NCI-H510A (cell line): ENCODE measurements at places on chromosomes 7 and 10.
A peak's percentile ranks its signal among the peaks of the same experiment; 100 is the strongest.

DNA sequence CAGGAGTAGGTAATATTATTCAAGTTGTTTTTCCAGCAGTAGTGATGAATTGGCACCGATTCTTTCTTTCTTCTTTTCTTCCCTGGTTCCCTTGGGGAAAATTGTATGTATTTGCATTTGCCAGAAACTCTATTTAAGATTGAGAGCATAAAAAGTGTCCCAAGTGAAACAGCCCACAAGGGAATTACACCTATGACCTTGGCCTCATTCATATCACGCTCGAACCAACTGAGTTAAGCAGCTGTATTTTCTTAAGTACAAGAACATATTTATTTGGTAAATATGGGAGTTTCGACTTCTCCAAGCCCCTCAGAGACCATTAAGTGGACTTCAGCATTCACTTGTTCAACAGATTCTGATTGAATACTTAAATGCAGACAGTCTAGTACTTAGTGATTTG is 54.1 kb upstream of the MET start:
- DNase-seq, result no peak

DNA sequence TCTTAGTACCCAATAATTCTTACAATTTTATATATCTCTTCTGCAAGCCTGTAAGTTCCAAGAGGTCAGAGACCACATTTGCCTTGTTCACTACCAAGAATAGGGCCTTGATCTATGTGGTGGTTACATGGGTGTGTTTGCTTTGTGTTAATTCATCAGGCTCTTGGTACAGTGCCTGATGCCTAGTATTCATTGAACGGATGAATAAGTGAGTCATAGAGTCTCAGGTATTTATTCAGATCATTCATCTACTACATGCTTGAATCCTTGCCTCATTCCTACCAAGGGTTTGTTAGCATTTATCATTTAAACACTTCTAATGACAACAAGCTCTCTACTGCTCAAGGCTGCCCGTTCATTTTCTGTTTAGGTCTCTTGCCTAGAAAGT is 11.3 kb upstream of the SGPL1 start:
- DNase-seq, result no peak

- no peak for DNase-seq
Observed at GRCh38 chr10:58275908-58276307, 6.9 kb downstream of the CISD1 start.

GRCh38 chr7:50492770-50493519 is 42.8 kb upstream of the FIGNL1 start:
- DNase-seq, result no peak

DNA sequence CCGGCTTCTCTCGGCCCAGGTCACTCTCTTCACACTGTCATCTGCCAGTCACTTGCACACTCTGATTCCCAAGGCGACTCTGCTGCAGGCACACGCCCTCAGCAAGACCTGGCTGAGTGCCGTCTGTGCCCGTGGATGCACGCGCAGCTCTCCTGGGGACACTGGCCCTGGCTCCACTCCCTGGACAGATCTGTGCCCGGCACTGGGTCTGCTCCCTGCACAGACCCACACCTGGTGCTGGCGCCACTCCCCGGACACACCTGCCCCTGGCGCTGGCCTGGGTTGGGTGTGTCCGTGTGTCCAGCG is 133.2 kb downstream of the DNAJB6 start:
- DNase-seq, result no peak

- DNase-seq, result no peak
Observed at GRCh38 chr7:91162436-91162835, 101.8 kb upstream of the FZD1 start.

- DNase-seq, result no peak
Observed at GRCh38 chr10:110376767-110377160, 72.0 kb upstream of the SMNDC1 start.

DNA sequence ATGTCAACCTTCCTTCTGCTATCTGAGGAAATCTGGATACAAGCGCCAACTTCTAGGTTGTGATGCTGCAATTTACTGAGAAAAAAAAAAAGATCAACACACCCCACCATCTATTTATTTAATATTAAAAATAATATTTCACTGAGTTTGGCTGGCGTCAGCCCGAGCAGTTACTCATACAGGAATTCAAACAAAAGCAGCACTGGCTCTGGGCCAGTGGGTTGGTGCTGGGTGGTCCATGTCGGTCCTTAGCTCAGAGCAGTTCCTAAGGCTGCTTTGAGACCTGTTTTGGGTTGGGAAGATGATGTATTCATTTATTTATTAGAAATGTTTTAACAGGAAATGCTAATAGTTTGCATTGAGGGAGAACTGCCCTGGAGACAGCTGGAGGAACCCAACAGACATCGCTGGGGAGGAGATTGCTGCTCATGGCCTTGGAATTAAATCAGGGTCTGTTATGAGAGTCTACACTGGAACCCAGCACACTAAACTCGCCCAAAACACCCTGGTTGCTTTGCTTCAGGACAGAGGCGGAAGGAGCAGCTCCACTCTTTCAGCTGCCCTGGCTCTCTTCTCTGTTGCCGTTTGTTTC is 36.3 kb upstream of the GOT1 start:
- no peak for DNase-seq

DNA sequence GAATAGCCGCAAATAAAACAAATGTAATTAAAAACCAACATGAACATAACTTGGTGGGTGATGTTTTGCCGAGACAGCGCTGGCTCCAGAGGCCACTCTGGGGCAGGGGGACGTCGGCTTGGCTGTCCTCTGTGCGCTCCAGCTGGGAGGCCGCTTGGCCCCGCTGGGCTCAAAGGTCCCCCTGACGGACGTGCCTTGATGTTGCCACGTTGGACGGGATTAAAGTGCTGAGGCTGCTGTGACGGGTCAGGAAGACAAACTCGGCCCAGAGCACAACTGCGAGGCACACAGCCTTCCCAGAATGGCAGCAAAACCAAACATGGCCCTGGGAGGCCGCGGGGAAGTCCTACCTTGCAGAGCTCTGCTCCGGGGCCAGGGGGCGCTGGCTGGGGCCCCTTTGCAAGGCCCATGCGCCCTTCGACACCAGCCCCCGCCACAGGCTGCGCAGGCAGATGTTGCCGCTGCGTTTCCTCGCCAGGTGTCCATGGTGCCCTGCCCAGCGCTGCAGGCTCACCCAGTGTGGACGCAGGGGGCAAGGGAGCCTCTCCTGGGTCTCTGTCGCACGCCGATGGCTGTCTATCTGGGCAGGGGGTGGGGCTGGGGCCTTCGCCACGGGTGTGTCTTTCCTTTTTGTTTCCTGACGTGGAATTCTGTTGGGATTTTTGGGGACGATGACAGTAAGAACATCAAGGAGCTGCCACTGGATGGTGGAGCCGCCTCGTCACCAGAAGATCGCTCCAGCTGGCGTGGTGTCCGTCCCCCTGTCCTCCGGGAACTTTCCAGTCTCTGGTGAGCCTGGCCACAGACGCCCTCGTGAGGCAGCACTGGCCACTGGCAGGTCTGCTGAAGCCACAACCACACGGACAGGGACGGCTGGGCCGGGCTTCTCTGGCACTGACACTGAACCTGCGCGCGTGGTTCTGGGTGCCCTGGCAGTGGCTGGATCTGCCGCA is 99.6 kb upstream of the DIP2C start:
- DNase-seq, result peak; percentile 32

- DNase-seq, result no peak
Observed at GRCh38 chr7:120735791-120736190, 122.2 kb downstream of the TSPAN12 start.

DNA sequence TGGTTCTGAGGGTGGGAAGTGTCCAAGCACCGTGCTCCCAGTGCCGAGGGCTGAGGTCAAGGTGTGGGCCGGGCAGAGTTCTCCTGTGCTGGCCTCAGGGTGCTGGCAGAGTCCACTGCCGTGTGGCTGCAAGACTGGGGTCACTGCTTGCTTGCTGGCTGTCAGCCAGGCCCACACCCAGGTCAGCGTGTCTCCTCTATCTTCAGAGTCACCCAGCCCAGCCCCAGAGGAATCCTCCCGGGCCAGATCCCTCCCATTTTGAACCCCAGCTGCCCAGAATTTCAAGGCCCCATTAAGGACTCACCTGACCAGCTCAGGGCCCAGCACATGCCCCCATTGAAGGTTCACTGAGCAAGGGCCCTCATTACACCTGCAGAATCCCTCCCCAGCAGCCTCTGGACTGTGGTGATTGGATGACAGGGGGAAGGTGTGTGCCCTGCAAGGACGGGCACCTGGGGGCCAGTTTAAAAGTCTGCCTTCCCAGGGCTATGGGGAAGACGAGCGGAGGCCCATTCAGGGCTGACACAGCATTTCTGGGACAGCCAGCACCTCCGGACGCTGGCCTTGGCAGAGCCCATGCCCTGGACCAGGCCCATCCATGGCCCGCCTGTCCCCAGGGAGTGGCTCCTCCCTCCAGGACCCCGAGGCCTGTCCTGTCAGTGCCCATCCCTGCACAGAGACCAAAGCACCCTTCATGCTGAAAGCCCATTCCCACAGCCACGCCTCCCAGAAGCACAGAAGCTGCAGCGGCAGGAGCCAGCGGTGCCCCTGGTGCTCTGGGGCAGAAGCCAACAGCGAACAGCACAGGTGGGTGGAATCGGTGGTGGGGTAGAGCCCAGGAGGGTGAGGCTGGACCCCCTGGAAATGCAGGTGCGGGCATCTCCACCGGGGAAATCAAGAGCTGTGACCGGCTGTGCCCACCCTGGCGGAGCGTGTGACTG is 45.1 kb upstream of the PPP2R2D start:
- no peak for DNase-seq

GRCh38 chr7:44279731-44280505 is 45.5 kb downstream of the CAMK2B start:
- no peak for DNase-seq

DNA sequence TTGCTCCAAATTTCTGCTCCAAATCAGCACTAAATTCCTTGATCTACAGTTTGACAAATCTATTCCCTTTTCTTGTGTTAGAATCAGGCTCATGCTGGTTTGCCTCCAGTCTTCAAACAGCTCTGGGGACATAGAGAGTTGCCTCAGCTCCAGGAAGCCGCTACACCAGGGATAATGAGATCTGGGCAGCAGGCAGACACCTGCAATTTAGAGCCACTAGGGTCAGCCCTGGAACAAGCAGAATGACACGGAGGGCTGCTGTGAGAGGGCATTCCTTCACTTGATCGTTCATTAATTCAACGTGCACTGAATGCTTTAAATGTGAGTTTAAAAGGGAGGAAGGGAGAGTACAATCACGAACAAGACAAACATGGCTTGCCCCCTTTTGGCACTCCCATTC is 3.7 kb upstream of the ELMO1 start:
- DNase-seq, result no peak
